ENCODE measurements at places on chromosomes 2 and 18.

DNA sequence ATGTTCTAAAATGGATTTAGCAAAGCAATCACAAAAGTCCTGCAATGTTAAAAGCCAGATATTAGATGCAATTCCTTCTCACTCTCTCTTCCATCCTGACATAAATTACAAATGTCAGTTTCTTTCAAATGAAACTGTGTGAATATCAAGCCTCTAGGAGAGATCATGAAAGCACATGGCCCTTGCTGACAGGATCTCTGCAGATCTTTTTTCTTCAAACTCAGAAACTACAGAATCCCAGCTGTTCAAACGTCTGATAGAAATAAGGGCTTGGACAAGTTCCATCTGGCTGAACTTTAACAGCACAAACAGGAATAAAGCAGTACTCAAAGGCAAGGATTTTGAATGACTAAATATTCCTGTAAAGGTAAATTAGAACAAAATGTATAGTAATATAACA is 47.6 kb downstream of the PDE1A start:
- DNase-seq: peak; percentile 81

DNA sequence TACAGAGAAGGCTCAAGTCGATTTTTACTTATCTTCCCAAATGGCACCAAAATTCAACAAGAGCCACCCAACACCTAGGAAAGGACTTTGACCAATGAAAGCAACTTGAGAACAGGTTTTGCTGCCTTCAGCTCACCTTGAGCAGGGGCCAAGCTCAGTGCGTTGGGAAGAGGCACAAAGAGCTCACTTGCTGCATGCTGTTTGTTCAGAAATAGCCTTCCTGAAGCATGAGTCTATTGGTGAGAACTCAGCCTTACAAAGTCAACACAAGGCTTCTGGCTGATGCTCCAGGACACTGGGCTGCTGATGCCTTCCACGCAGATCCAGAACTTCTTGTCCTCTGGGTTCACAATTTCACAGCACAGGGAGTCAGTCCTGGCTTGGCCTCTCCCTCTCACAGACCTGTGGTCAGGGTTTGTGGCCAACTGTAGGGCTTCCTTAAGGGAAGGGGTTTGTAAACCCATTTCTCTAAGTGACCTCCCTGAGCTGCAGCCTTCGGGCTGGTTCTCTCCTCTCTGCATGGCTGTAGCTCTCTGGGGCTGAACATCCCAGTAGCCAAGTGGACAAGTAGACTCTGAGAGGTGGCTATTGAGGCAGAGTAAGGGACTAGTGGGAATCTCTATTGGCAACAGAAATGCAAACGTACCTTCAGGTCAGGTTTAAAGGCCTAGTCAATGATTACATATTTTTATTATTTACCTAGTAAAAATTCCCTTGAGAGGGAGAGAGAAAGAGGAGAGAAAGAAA is 124.7 kb upstream of the GATA6 start:
- no peak for DNase-seq

DNA sequence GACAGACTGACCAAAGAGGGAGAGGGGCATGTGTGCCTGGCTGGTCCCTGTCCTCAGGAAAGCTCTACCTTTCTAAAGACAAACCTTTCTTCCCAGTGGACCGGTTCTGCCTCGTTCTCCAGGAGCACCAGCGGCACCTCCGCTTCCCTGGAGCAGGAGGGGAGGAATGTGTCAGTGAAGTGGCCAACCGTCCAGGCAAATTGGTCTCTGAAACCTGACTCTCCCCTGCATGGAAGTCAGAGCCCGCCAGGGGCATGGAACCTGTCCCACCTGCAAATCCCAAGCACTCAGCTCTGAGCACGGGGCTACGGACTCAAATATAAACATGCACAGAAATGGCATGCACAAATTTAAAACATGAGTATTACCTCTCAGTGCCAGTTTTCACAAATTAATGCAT is 62.9 kb downstream of the COL6A3 start:
- DNase-seq: no peak

GRCh38 chr18:77648411-77648810 is 398.8 kb downstream of the GALR1 start:
- no peak for DNase-seq

DNA sequence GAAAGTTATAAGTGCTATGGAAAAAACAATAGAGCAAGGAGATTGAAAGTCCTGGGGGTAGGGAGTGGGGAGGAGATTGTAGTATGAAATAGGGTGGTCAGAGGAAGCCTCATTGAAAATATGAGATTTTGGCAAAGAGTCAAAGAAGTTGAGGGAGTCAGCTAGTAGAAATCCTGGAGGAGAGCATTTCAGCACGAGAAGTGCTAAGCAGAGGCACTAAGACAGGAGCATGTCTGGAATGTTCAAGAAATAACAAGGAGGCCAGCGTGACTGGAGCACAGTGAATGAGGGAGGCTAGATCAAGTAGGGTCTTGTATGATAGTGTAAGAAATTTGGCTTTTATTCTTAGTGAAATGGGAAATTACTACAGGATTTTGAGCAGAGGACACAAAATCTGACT is 2.1 kb upstream of the TSPYL6 start:
- no peak for DNase-seq

DNA sequence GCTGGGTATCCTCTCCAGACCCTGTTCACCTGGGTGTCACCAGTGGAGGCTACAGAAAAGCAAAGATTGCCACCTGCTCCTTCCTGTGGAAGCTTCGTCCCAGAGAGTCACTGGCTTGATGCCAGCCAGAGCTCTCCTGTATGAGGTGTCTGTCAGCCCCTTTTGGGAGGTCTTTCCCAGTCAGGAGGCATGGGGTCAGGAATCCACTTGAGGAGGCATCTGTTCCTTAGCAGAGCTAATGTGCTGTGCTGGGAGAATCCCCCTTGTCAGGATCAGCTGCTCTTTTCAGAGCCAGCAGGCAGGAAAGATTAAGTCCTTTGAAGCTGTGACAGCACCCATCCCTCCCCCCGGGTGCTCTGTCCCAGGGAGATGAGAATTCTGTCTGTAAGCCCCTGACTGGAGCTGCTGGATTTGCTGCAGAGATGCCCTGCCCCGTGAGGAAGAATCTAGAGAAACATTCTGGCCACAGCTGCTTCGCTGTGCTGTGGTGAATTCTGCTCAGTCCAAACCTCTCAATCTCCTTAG is 121.8 kb downstream of the GPR39 start:
- DNase-seq: no peak

DNA sequence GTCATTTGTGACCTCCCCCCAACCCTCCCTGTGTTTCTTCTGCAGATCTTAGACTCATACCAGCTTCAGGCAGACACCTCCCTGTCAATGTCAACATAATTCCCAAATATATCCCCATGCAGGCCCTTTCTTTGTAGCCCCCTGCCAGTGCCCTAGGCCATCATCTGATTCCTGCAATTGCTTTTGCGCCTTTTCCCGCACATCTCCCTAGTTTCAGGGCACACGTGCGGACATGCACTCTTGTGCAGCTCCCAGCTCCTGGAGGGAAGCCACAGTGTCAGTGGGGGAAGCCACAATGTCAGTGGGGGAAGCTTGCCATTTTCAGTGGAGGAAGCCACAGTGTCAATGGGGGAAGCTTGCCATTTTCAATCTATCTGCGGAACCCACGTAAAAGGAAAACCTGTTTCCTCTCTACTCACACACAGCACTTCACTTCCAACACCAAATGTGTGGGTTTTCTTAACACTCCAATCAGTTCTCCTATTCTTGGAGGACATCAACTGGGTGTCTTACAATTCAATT is 256.4 kb downstream of the ACKR3 start:
- no peak for DNase-seq

DNA sequence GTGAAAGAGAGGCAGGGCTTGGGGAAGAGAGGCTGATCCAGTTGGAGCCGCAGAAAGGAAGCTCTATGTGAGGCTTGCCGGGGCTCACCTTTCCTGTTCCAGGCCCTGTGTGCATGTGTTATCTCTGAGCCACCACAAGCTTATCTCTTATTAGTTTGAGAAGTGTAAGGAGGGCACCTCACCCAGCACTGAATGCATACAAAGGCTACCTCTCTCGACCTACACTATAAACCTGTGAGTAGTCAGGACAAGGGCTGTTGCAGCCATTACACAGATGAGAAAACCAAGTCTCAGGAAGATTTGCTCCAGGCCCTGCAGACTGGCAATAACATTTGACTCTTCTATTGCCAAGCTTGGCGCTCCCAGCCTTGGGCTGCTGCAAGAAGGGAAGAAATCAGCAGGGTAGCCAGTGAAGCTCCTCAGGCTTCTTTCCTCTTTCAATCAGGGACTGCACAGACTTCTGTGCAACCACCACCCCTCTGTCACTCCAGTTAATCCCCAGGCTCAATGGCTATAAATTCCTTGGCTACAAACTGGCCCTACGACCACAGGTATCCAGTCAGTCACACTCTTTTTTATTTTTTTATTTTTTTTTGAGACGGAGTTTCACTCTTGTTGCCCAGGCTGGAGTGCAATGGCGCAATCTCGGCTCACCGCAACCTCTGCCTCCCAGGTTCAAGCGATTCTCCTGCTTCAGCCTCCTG is 73.8 kb downstream of the CLHC1 start:
- DNase-seq: no peak

DNA sequence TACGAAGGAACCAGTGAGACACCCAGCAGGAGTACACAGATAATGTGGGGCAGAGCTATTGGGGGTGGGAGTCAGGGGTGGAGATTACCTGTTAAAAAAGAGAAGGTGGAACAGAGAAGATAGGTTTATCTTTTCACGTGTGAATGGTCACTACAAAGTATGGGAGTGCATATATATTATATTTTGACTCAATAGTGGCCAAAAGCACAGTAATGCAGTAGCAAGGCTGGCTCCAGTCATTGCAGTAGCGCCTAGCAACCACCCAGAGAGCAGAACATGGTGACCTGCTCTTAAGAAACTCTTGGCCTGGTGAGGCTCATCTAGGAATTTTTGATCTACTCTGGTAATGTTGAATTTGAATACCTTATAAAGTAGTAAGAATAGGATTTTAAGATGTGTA is 1.0 kb downstream of the IMPACT start:
- DNase-seq: no peak

DNA sequence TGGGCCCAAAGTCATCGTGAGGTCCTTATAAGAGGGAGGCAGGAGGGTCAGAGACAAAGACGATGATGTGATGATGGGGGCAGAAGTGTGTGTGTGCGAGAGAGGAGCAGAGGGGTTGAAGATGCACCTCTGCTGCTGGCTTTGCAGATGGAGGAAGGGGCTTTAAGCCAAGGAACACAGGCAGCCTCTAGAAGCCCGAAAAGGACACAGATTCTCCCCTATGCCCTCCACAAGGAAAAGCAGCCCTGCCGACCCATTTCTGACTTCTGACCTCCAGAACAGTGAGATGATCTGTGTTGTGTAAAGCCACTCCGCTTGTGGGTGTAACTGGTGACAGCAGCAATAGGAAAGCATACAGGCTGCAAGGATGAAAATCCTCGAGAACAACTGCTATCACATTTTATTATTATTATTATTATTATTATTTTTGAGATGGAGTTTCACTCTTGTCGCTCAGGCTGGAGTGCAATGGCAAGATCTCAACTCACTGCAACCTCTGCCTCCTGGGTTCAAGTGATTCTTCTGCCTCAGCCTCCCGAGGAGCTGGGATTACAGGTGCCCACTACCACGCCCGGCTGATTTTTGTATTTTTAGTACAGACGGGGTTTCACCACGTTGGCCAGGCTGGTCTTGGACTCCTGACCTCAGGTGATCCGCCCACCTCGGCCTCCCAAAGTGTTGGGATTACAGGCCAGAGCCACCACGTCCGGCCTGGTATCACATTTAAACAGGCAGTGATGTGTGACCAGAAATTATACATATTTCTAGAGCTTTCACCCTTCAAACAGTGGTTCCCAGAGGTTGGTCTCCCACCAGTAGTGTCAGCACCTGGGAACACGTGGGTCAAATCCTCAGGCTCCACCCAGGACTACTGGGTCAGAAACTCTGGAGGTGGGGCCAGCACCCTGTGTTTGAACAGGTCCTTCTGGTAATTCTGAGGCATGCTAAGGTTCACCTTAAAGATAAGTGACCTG is 170.5 kb downstream of the TGIF1 start:
- DNase-seq: no peak

GRCh38 chr18:59182673-59183072 is 37.3 kb upstream of the GRP start:
- no peak for DNase-seq

DNA sequence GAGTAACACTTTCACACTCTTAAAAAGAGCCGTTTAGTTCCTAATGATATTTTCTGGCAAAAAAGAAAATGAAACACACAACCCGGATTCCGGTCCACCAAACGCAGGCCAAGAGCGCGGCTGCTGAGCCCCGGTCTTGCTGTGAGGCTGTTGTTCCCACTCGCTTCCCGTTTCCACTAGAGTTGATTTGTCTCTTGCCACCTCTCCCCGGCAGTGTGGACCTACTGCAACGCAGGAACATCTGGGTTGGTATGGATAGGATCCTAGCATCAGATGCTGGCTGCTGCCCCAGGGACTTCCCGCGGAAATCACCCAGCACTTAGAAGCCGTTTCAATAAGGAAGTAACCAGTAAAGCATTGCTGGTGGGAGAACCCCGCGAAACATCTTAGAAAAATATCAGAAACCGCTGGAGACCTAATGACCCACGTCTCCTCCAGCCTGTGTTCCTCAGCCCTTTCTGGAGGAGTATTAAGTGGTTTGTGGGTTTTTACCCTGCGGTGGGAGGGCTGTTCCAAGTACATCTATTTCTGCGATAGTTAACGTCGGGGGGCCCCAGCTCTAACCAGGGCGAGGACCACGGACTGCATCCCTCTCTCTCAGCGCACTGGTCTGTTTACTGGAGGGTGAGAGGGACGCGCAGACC is 939 bp downstream of the DOCK10 start:
- DNase-seq: no peak

DNA sequence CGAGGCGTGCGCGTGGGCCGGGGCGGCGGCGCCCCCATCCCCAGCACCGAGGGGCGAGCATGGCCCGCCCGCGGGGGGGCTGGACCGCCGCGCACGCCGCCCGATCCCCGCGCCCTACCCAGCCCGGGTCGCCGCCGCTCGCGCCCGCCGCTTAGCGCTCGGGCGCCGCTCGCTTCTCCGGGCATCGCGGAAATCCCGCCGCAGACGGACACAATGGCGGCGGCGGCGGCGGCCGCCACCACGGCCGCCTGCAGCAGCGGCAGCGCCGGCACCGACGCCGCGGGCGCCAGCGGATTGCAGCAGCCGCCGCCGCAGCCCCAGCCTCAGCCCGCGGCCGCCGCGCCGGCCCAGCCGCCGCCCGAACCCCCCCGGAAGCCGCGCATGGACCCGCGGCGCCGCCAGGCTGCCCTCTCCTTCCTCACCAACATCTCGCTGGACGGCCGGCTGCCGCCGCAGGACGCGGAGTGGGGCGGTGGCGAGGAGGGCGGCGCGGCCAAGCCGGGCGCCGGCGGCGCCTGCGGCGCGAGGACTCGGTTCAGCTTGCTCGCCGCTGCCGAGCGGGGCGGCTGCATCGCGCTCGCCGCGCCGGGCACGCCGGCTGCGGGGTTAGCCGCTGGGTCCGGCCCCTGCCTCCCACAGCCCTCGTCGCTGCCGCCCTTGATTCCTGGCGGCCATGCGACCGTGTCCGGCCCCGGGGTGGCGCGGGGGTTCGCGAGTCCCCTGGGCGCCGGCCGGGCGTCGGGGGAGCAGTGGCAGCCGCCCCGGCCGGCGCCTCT is 453 bp downstream of the CABLES1 start:
- no peak for DNase-seq
